T-helper 1 cell (primary cell): ENCODE measurements at places on chromosomes 3 and 15.

DNA sequence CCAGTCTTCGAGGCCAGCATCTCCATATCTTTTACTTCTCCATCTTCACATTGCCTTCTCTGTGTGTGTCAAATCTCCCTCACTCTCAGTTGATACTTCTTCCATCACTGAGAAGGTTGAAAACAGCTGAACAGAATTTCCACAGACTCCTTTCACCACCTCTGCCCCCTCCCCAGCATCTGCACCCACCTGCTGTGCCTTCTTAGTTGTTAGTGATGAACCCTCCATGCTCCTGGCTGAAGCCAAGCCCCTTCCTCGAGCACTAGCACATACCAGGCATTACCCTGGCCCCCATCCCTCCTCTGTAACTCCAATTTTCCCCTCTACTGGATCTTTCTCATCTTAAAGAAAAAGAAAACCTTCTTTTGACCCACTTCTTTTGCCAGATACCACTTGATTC, 27.8 kb upstream of the ESYT3 start:
- DNase-seq: no peak

- DNase-seq: no peak
Observed at GRCh38 chr3:176375519-176375918, 821.8 kb downstream of the TBL1XR1 start.

- DNase-seq: no peak
Observed at GRCh38 chr3:126284258-126284904, 72.8 kb downstream of the KLF15 start.

DNA sequence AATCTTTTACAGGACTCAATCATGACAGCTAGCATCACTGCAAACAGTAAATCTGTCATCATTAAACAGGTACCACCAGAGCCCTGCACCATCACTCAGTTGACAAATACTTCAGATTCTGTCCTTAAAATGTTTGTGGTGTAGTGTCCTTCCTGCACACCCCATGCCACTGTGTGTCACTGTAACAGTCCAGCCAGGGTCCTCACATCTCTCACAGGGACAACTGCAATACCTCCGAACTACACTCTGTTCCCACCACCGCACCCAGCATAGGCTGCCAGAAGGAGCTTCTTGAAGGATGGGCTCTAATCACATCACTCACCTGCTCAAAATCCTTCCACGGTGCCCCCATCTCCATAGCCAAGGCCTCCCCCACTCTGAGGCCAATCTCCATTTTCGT, 90.2 kb upstream of the FGF12 start:
- no peak for DNase-seq

DNA sequence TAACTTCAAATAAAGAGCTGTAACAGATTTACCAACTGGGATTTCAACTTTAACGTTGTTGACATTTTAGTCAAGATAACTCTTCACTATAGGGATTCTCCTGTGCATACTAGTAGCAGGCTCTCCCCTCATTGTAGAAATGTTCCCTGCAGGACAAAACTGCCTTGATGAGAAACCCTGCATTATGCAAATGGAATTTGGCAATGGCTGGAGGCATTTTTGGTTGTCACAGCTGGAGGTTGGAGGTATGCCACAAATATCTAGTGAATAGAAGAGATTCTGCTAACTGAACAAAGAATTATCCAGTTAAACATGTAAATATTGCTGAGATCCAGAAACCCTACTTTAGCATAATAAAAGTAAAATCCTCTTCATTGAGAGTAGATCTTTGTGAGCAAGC, 928.8 kb upstream of the ALCAM start:
- no peak for DNase-seq

- DNase-seq: no peak
Observed at GRCh38 chr3:21729888-21730459, 21.0 kb downstream of the ZNF385D start.

DNA sequence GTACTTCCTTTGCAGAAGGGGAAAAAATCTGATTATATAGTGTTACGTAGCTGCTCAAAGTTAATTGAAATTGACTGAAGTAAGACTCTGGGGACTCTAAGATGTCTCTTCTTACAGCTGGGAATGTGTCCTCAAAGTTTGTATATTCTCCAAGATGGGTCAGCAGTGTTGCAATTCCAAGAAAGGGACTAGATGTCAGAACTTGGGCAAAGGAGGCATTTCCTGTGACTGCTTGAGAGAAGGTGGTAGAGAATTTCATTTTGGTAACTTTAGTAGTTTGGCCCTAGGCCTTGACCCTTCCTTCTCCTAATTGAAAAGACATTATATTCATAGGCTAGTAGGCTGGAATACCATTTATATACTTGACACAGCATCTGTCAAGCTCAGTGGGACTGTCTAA, 33.9 kb downstream of the PTPRG start:
- DNase-seq: no peak

GRCh38 chr3:45830121-45830520, 11.8 kb downstream of the LZTFL1 start:
- no peak for DNase-seq

DNA sequence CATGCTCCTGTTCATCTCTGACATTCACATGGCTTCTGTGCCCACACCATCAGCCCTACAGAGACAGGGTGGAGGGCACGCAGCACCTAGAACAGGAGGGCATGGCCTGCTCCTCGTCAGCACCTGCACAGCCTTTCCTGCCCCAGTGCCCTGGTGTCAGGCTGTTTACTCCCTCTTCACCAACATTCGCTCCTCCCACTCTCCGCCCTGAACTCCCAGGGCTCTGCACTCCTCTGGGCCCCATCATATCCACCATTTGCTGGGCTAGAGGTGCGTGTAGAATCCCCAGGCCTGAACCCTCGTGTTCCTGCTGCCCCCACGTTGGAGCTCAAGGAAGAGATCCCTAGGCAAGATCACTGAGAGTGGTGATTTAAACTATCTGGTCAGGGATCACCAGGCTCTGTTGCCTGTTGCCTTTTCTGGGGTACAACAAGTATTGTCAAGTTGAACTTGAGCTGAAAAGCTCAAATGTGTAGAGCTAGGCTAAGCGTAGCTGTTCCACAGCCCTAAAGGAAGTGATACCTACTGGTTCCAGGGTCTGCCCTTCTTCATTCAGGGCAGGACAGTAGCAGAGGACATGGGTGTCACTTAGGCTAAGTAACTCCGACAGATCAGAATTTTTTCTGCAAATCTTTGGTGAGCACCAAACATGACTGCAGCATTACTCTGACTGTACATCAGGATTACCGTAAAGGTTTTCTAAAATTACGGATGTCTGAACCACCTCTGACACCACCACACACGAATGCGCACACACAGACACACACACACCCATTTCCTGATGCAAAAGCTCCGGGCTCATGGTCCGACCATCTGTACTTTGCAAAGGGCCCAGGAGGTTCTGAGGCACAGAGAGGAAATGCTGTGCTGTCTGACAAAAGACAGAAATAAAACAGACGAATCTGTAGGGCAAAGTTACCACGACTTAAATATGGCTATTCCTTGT, 43.7 kb upstream of the GNB5 start:
- no peak for DNase-seq

DNA sequence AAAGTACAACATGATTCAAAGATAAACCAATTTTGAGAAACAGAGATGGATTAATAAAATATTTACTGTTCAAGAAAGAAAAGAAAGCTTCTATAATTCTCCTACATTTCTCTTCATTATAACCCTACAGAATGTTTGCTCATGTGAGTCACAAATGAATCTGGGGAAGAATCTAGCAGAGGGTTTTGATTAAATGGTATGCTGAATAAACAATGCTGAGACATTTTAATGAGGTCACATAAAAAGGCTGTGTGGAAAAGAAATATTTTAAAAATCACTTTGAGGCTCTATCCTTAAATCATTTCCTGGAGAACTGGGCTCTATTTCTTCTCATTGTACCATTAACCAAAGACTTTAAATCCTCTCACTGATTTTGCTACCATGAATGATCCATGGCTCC, 727.7 kb downstream of the NTRK3 start:
- DNase-seq: no peak

DNA sequence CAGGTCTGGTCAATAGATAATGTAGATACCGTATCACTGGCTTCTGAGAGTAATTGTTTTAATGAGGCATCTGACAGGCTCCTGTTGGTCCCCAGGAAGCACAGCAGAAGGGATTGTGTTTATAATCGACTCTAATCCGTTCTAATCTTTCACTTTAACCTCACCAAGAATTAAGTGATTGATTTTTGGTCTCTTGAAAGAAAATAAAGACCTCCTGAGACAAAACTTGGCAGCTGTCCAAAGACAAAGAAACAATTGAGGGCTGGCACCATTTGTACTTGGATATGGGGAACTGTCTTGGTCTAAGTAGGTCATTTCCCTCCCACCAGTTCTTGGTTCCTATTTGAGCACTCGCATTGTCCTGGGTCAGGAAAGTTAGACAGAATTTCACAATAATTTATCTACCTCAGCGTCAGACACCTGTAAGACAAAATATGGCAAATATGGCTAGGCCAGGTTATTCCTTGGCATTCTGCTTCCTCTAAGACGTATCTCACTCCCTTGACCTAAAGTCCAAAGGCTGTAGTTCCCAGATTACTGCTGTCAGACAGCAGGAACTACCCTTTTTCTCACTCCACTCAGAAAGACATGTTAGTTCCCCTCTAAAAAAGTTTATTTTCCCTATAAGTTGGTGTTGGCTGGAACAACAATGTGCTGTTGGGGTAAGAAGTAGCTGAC, 22.7 kb upstream of the CD96 start:
- DNase-seq: no peak

DNA sequence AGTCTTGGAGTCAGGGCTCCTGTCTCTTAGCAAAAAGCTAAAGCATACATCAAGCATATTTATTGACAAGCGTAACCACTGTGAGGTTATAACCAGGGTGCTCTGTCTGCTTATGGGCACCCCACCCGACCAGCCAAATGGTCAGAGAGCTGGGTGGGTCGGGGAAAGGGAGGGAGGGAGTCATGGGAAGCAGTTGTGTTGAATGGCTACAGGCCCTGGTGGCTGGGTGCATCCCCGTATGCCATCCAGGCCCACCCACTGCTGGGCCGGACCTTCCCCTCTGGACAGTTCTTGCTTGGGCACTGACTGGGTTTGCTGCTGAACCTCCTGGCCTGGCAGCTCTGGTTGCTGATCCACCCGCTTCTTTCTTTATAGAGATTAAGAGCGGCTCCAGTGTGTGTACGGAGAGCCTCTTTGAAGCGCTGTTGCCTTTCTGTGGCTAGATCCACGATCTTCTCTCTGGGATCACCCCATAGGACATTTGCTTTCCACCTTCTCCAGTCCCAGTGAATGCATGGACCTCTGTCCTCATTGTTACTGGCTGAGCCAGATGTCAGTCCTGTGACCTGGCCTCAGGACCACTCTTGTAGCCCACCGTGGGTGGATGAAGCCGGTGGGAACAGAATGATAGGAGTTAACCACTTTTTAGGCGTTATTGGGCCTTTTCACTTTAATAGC, 59.6 kb downstream of the SMAD3 start:
- no peak for DNase-seq

- DNase-seq: no peak
Observed at GRCh38 chr3:143276592-143276991, 157.0 kb downstream of the CHST2 start.

DNA sequence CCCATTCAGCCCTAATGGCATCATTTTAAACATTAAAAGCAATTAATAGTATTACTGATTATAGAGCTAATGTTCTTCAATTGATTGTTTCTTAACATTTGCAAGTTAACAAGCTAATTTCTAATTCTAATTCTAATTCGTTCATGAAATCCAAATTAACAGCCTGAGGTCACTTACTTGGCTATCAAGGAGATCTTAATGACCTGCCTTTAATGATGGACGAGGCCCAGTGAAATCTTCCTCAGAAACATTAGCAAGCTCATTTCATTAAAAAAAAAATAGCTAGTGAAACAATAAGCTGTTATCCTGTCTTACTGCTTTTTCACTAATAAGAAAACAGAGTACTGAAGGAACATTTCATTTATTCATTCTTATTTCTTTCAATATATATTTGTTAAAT, 15.4 kb upstream of the RNF7 start:
- DNase-seq: no peak

GRCh38 chr3:55534876-55535275, 47.8 kb upstream of the WNT5A start:
- no peak for DNase-seq

GRCh38 chr3:73448761-73449301, 175.9 kb downstream of the PDZRN3 start:
- DNase-seq: no peak

GRCh38 chr3:110174908-110175307, 837.6 kb upstream of the DPPA4 start:
- no peak for DNase-seq

DNA sequence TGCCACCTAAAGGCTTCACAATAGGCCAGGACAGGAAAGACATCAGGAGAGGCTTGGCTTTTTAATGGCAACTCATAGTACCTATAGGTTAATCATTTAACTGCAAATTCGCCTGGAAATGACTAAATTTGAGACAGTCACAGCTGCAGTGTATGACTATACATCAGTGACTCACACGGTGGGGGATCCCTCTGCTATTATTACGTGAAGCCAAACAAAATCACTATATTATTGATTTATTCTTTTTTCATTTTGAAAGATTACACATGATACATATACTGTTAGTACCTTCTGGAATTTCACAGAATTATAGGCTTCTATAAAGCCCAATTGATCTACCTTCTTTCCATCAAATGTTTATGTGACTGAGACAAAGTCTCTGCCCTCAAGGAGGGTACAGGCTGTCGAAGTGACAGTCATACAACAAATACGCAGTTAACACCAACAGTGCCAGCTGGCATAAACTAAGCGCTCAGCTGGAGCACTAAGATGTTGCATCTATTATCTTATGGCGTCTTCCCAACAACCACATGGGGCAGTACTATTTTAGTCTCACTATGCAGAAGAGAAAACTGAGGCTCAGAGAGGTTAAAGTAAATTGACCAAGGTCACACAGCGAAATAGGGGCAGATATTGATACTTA, 82.0 kb upstream of the LMOD3 start:
- peak; percentile 84 for DNase-seq

- no peak for DNase-seq
Observed at GRCh38 chr15:29280514-29280913, 10.9 kb upstream of the NSMCE3 start.

DNA sequence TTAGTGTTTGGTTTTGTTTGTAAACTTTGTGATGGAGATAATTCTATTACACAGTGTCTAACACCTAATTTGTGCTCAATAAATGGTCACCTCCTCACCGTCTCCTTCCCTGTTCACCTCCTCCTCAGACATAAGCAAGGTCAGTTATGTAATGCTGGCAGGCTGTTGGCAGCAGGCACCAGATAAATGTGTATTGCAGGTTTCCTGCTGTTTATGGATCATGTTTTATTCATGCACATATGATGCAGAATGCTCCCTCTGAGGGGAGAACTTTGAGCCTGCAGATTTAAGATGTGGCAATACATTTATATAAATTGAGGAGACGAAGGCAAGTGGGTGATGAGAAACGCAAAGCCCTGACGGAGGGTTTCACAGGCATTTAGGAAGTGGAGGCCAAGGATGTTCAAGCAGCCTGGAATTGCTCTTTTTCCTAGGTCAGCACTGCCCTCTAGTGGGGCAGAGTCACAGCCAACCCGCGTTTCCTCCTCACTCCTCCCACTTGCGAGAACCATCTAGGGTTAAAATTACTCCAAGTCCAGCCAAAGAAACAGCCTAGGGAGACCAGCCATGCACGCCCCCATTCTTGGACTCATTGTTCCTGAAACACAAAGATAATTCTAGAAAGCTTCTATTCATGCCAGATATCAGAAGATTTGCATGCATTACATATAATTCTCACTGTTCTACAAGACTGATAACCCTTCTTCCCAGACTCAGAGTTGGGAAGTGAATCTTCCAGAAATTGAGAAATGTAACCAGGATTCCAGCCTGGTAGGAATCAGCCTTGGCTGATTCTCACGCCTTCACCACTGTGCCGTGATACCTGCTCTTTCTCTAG, 228.7 kb downstream of the SLCO3A1 start:
- DNase-seq: peak; percentile 29

GRCh38 chr3:168889666-168890065, 773.8 kb downstream of the MECOM start:
- no peak for DNase-seq
